ENCODE measurements at places on chromosomes 13 and 19.

DNA sequence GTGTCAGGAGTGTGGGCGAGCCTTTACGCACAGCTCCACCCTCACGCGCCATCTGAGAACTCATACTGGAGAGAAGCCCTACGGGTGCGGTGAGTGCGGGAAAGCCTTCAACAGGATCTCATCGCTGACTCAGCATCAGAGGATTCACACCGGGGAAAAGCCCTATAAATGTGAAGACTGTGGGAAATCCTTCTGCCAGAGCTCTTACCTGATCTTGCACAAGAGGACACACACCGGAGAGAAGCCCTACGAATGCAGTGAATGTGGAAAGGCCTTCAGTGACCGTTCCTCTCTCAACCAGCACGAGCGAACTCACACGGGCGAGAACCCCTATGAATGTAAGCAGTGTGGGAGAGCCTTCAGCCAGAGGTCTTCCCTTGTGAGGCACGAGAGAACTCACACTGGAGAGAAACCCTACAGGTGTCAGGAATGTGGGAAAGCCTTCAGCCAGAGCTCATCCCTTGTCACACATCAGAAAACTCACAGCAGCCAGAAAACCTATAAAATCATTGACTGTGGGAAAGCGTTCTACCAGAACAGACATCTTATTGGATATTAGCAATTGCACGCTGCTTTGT is 6.9 kb upstream of the ZNF555 start:
- DNase-seq = no peak

- no peak for DNase-seq
Observed at GRCh38 chr13:58531614-58532013, 900.1 kb downstream of the PCDH17 start.

DNA sequence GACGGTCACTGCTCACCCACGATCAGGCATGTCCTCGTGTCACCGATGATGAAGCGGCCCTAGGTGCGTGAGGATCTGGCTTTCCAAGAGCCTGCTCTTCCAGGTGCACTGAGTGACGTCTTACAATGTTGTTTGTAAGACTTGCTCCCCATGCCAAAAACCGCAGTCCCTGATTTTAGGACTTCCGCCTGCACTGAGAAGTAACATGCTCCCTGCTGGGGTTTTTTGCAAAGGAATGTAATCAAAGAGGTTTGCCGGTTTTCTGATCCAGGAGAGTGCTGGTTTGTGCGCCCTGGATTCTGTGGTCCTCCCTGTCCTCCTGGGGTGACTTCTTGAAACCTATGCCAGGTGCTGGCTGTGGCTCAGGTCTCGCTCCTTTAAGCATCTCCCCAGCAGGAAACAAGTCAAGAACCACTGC is 38.8 kb downstream of the MYO9B start:
- no peak for DNase-seq

GRCh38 chr13:80399340-80400163 is 58.6 kb upstream of the SPRY2 start:
- no peak for DNase-seq

DNA sequence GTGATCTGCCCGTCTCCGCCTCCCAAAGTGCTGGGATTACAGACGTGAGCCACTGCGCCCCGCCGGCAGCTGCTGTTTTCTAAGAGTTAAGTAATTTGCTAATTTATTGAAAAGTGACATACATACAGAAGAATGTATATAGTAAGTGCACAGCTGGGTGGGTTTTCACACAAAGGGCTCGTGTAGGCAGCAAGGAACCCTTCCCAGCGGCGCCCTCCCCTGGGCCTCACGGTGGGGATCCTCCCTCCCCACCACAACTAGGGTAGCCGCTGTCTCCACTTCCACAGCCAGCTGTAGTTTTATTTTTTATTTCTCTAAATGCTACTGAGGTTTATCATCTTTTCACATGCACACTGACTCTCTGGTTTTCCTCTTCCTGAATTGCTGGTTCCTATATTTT is 64.9 kb downstream of the CRYL1 start:
- DNase-seq = no peak

- no peak for DNase-seq
Observed at GRCh38 chr19:58227964-58228584, 640 bp upstream of the ZNF544 start.

DNA sequence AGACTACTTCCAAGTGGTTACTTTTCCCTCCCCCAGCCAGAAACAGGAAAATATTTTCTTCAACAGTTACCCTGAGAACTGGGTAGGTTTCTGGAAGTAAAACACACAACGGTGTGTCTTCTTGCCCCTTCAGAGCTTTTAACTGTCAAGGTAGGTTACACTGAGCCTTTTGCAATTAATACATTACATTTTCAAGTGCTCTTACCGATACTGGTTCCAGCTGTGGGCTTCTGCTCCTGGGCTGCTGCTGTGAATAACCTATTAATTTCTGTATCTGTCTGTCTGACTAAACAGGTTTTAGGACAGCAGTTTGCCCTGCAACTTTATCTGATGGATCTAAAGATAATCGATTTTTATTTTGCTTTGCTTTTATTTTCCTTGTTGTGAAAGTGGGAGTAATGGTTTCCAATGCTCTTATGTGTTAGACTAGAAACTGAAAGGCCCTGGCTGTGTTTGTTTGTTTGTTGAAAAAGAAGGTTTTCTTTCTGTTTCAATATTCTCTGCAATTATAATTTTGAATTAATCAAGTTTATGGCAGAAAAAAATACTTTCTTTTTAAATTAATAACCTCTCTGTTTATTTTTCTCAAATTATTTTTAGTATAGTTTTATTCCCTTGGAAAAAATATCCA is 196.7 kb upstream of the SLITRK6 start:
- DNase-seq = no peak

Measured in AG09309 (cell line).